CD4-positive, alpha-beta T cell treated with Interleukin-6 at 100 ng/mL for 8 hours (primary cell): ENCODE measurements at places on chromosomes 5 and 9.

GRCh38 chr9:111287127-111287526 is 42.9 kb downstream of the OR2K2 start:
- DNase-seq = no peak

- no peak for DNase-seq
These were observed 157.8 kb upstream of the RASEF start for GRCh38 chr9:83220730-83221129.

DNA sequence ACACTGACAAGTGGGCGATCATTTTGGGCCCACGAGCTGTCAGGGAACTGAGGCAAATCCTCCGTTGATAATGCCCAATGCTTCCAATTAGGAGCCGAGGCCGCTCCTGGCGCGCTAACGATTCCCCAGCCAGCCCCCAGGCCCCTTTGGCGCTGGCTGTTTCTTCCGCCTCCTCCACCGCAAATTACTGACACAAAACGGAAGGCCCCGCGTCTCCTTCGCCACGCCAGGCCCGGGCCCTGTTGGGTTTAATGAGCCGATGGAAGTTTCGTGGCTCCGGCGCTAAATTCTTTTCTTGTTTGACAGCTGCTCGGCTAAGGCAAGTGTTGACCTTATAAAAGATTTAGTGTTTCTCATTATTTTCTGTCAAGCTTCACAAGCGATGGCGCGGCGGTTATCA is 25.7 kb upstream of the BARHL1 start:
- DNase-seq = no peak

DNA sequence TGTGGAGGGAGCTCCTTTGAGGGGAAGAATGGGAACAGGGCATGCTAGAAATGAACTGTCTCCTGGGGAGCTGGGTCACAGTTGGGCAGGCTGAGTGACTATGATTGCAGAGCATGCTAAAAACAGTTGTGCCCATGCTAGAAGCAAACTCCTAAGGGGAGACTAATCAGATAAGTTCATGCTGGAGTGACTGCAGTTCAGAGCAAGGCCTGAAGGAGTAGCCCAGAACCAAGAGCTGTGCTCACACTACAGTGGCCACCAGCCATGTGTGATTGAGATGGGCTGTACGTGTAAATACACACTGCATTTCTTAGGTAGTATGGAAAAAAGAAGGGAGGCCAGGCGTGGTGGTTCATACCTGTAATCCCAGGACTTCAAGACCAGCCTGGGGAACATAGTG is 10.3 kb upstream of the AK1 start:
- DNase-seq = no peak

DNA sequence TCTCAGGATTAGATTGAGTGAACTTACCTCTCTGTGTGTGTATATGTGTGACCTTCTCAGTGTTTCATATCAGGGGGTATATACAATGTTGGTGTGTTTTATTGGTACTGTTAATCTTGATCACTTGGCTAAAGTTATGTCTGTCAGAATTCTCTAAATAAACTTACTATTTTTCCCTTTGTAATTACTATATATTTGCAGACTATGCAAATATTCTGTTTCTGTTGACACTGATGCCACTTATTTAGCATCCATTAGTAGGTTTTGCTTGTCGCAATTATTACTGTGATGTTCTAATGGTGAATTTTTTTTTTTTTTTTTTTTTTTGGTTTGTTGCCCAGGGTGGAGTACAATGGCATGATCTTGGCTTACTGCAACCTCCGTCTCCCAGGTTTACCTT is 42.9 kb upstream of the NR5A1 start:
- DNase-seq = no peak

DNA sequence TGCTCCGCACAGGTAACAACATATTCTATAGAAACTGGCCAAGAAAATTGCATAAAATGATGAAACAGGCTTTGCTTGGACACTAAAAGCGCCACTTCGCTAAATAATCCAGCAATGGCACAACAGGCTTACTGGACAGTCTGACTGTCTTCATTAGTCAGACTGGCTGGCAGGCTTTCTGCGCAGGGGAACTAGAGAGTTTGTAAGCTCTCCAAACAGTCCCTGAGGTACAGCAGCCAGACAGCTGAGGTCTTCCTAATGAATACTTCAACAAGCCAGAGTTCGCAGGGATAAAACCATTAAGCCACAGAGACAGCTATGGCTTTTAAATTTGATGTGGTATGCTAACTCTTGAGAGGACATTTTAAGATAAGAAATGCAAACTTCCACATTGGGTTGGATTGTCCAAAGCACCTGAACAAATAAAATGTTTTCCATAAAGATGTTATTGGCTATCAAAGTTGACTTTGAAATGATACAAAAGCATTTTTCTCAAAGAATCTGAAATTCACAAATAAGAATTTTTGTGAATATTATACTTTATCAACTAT is 20.7 kb downstream of the PLK2 start:
- no peak for DNase-seq

GRCh38 chr5:108386345-108387061 is 4.6 kb upstream of the FBXL17 start:
- no peak for DNase-seq

GRCh38 chr9:120742951-120743416 is 28.7 kb upstream of the MEGF9 start:
- peak; percentile 15 for DNase-seq

DNA sequence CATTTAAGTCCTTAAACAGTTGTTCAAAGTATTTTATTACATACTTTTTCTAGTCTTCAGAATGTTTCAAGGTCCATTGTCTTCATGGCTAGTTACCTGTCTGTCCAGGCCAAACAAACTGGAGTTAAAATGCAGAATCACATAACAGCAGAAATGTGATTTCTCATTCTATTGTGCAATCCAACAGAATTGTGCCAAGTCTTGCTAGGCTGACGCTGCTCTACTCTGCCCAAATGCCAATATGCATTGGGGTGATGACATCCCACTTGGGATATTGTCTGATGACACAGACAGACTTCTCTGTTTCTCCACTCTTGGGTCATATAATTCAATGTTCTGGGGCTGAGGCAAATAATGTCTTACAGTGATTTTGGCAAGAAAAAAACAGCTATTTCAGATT is 5.2 kb upstream of the SLC22A5 start:
- DNase-seq = no peak

- DNase-seq = no peak
These were observed 13.6 kb downstream of the CCNH start for GRCh38 chr5:87398981-87399614.

GRCh38 chr9:93059011-93059714 is 662 bp downstream of the SUSD3 start:
- no peak for DNase-seq

GRCh38 chr5:78903353-78903752 is 81.8 kb downstream of the ARSB start:
- no peak for DNase-seq

GRCh38 chr5:104539618-104540350 is 977.2 kb upstream of the NUDT12 start:
- no peak for DNase-seq

- DNase-seq = no peak
These were observed 40.3 kb upstream of the CLK4 start for GRCh38 chr5:178667101-178667500.

DNA sequence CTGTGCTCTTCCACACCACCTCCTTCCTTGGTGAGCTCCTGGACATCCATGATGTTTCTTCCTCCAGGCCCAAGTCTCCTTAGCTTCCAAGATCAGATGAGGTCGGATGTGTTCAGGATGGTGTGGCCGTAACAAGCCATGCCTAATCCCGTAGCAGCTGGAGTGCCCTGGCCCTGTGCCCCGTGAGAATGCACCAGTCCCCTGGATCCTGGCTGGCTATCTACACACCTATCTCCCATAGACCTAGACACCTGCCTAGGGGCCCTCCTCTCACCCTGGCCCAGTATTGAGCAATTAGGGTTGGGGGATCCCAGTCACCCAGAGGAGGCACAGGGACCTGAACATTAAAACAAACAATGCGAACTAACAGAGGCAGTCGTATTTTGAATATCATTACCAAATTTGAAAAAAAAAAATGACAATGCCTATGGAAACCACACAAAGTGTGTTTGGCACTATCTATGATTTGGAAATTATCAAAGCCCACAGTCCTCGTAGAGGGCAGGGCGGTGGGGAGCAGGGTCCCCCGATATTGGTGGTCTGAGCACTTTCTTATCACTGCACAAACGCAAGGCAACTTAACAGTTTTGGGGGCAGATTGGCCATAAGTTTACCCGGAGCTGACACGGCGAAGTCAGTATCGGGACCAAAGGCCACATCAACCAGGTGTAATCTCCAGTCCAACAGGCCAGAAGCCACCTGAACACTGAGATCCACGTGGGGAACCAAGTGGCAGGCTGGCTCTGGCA is 13.2 kb downstream of the ENG start:
- DNase-seq = no peak

DNA sequence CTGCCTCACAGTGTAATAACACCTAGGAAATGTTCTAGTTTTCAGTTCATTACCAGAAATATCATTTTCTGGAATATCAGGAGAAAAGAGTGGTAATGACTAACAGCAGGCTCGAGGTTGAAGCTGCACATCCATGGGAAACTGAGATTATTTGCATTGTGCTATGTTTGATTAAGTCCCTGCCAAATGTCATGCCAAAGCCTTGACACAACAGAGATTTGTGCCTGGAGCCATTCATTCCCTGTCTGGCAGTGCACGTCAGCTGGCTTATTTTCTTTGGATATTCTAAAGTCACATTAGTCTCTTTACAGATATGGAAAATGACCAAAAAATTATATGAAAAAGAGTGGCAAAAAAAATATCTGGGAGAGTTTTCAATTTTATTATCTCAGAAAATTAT is 848.0 kb downstream of the PTPRD start:
- no peak for DNase-seq

- DNase-seq = no peak
These were observed 91.9 kb downstream of the TRPM6 start for GRCh38 chr9:74795803-74796202.

DNA sequence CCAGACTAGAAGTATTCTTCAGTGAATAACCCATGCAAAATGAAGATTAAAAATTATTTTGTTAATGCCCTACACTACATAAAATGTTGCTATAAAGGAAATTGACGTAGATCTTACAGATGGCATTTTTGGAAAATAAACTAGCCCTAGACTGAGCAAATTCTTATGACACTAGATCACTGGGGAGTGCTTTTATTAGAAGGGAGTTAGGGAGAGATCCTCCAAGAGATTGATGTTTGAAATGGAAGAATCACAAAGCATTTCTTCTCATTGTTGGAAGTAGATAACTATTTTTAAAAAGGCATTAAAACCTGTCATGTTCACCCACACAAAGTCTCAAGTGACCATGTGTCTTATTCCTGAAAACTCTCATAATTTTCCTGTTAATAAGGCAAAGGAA is 351.1 kb upstream of the TLE4 start:
- no peak for DNase-seq

- no peak for DNase-seq
These were observed 34.7 kb downstream of the GLT6D1 start for GRCh38 chr9:135604437-135605237.

DNA sequence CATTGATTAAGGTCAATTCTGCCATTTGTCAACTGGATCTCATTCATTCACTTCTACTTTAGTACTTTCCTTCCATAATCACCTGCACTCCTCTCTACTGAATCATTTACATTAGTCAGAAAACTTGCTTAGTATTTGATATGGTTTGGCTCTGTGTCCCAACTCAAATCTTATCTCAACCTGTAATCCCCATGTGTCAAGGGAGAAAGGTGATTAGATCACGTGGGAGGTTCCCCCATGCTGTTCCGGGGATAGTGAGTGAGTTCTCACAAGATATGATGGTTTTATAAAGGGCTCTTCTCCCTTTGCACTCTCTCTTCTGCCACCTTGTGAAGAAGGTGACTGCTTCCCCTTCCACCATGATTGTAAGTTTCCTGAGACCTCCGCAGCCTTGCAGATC is 23.7 kb upstream of the UGCG start:
- DNase-seq = no peak

- DNase-seq = no peak
These were observed 248.1 kb upstream of the TAS2R1 start for GRCh38 chr5:9878206-9878605.

DNA sequence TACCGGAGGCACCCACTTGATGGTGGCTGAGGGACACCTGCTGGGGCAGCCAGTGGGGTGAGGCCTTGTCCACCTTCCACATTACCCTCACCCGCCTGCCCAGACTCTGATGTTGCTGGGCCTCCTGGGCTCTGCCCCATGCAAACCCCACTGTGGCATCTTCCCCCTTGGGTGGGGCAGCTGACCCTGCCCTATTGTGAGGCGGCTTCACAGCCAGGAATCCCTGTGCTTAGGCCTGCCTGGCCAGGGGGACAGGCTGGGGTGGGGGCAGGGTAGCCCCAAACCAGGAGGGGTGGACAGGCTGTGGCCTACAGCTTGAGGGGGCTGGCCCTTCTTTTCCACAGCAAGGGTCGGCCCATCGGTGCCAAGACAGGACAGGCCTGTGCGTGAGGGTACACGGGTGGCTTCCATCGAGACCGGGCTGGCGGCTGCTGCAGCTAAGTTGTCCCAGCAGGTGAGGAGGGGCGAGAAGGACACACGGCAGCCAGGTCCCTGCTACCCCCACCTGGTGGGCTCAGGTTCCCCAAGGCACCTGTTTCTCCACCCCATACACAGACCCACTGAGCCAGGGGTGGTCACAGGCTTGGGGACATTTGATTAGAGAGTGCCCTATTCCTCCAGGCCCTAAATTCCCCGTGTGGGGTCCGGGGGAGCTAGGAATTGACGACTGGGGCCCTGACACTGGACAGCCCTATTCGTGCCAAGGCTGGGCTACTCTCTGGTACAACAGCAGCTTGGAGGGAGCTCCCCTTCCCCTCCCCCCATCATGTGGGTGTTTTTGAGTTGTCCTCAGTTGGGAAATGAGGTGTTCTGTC is 99.2 kb downstream of the PHF2 start:
- no peak for DNase-seq

GRCh38 chr5:78804995-78805394 is 156.4 kb upstream of the LHFPL2 start:
- DNase-seq = no peak

- peak; percentile 31 for DNase-seq
These were observed 54.9 kb downstream of the COL15A1 start for GRCh38 chr9:98998441-98999151.

DNA sequence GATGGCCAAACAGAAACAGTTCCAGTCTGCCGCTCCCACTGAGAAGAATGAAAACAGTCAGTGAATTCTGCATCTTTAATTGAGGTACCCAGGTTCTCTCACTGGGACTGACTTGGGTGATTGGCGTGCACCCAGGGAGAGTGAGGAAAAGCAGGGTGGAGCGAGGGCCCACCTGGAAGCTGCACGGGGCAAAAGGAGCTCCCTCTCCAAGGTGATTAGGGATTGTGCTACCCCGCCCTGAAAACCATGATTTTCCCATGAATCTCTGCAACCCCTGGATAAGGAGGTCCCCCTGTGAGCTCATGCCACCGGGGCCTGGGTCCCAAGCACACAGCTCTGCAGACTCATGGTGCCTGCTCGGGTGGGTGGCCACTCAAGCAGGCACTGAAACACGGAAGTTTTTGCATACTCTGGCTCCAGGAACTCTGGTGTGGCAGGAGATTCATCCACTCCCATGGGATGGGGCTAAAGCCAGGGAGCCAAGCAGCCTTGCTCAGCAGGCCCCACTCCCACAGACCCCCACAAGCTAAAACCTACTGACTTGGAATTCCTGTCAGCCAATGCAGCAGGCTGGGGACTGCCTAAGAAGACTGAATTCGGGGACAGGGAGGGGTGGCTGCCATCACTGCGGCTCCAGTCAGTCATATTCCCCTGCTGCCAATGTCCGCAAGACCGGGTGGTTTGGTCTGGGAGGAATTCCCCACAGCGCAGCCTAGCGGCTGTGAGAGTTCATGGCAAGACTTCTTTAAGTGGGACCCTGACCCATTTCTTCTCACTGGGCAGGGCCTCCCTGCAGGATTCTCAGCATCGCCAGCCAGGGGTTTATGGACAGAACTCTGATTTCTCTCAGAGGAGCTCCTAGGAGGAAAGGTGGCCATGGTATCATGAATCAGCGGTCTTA is 652.2 kb upstream of the RGMB start:
- DNase-seq = no peak
